ENCODE measurements at places on chromosomes 12 and 14.

GRCh38 chr14:39268393-39268792 lies 34.7 kb downstream of the MIA2 start:
- no peak for DNase-seq

GRCh38 chr12:131441638-131442336 lies 269.1 kb upstream of the SFSWAP start:
- no peak for DNase-seq

- no peak for DNase-seq
Observed at GRCh38 chr12:116959198-116959460, 48.4 kb downstream of the FBXW8 start.

DNA sequence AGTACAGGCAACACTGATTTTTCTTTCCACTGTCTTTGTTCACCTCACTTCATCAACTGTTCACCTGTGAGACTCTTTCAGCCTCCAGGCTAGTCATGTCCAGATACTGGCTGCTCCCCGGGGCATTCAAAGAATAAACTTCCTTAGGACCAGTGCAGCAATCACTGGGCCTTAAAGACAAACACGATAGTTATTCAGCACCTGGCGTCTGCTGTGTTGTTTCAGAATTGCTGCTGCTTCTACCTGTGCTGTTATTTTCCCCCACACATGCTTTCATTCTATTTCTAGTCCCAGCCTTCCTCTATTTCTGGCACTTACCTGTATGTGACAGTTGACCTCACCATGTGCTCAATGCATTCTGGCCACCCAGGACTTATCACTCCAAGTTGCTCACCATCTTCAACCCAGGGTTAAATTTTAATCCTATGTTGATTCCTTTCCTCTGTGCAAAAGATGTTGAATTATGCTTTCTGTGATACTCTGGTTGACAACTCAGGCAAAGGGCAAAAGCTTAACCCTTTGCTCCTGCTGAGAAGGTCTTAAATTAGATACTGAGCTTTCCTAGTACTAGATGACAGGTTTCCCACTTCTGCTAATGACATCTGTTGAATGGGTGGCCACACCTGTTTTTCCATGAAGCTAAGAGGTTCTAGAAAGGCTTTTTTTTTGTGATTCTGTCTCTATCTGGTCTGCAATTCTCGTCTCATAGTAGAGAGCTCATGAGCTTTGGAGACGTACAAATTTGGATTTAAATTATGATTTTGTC lies 41.4 kb downstream of the PTPRQ start:
- DNase-seq, result no peak

GRCh38 chr14:20782280-20782890 lies 1.3 kb downstream of the RNASE6 start:
- no peak for DNase-seq

GRCh38 chr12:131928080-131928710 lies 881 bp upstream of the PUS1 start:
- no peak for DNase-seq

GRCh38 chr12:12004524-12004923 lies 66.2 kb upstream of the BCL2L14 start:
- DNase-seq, result no peak
